ENCODE measurements at places on chromosomes 7 and 10.
A peak's percentile ranks its signal among the peaks of the same experiment; 100 is the strongest.

DNA sequence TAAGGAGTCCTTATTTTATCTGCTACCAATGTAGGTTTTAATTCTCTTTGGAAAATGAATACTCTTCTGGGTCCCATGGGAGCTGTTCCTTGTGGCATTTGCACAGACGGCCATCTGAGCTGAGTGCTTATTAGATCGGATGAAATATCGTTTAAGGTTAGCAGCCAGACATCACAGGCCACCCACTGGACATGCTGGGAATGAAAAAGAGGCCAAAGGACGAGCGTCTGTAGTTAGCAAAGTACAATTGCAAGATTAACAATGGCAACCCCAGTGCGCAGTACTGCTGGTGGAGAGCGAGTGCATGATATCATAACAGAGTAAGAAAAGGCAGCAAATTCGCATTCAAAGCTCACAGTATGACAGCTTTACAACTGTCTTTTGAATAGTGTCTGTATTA, 28.3 kb upstream of the CREB5 start:
- no peak for DNase-seq

DNA sequence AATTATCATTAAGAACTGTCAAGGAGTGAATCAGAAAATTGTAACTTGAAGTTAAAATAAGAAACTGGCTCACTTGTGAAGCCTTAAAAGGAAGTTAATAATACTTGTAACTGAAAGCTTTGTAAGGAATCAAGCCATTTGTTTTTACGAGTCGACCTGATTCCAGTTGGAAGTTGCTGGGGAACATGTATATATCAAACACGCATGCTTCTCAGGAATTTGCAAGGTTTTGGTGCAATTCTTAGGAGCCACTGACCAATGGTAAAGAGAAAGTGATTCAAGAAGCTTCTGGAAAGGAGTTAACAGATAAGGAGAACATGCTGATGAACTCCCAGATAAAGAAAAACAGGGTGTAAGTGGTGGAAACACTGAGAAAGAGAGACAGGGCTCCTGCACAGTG, 56.4 kb downstream of the ETV1 start:
- no peak for DNase-seq

GRCh38 chr10:102682981-102683380, 31.2 kb downstream of the ARL3 start:
- DNase-seq: no peak

DNA sequence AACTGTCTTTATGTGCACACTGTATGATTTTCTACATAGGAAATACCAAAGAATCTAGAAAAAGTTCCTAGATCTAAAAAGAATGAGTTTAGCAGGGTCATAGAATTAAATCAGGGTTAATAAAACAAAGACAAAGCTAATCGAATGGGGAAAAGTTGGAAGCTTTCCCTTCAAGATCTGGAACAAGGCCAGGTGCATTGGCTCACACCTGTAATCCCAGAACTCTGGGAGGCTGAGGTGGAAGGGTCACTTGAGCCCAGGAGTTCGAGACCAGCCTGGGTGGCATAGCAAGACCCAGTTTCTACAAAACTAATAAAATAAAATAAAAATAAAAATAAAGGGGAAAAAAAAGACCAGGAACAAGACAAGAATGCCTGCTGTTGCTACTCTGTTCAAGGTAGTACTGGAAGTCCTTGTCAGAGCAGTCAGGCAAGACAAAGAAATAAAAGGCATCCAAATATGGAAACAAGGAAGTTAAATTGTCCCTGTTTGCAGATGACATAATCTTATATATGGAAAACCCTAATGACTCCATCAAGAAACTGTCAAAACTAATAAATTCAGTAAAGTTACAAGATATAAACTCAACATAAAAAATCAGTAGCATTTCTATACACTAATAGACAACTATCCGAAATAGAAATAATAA, 76.1 kb upstream of the RHEB start:
- DNase-seq: no peak

DNA sequence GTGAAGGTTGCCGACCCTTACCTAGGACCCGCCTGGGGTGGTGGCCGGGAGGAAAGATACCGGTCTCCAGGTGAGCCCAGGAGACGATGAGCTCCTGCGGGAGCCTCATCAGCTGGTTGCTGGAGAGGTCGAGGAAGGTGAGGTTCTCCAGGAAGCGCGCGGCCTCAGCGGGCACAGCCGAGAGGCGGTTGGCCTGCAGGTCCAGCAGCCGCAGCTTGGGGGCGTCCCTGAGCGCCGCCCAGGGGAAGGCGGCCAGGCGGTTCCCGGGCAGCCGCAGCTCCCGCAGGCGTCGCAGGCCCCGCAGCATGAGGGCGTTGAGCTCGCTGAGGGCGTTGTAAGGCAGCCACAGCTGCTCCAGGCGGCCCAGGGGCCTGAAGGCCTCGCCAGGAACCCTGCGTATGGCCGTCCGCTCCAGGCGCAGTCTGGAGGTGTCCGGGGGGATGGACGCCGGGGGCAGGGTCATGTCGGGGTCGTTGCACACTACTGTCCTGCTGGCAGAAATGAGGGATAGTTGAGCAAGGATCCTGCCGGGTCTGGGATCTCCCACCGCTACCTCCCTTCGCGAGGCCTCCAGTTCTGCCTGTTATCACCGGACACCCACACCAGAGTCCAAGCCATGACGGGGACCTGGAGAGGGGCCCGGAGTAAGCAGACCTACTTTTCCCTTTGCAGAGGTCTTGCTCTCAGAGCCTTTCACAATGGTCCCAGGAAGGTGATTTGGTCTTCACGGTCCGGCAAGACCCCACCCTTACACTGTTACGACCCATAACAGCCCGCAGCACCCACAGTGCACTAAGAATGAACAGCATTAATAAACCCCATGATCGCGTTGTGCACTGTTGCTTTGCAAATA, 3.9 kb downstream of the LRIT1 start:
- DNase-seq: no peak

GRCh38 chr7:134991469-134992339, 5.4 kb downstream of the AGBL3 start:
- no peak for DNase-seq

DNA sequence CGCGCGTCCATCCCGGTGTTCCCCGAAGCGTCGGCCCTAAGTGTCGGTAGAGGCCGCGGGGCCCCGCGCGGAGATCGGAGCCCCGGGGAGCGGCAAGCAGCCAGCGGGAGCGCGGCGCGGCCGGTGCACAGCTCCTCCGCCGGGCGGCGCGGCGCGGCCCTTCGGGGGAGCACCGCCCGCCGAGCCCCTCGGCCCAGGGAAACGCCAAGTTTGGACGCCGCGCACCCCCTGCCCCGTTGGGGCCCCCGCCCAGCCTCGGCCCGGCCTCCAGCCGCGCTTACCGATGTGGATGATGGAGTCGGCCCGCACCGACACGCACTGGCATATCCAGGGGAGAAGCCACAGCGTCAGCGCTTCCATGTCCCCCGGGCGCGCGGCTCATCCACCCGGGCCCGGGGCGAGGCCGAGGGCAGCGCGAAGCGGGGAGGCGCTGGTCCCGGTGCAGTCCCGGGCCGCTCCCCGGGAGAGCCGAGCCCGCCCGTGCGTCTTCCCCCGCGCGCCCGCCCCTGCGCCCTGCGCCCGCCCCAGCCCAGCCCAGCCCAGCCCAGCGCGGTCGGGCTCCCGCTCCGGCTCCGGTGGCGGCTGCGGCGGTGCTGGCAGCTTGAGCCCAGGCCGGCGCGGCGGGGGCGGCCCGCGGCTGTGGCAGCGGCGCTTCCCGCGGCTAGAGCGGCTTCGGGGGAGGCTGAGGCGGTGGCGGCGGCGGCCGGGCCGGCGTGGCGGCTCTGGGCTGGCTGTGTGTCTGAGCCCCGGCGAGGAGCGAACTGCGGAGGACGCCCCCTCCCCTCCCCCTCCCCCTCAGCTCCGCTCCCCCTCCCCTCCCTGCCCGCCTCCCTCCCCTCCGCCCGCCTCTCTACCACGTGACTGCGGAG, at the start of gene GRID1:
Gene GRID1 (minus strand): TSS at position 763 of the 869 bp plus-strand sequence.
- DNase-seq: no peak

- no peak for DNase-seq
These were observed 5.1 kb downstream of the PRLHR start for GRCh38 chr10:118590334-118590733.

DNA sequence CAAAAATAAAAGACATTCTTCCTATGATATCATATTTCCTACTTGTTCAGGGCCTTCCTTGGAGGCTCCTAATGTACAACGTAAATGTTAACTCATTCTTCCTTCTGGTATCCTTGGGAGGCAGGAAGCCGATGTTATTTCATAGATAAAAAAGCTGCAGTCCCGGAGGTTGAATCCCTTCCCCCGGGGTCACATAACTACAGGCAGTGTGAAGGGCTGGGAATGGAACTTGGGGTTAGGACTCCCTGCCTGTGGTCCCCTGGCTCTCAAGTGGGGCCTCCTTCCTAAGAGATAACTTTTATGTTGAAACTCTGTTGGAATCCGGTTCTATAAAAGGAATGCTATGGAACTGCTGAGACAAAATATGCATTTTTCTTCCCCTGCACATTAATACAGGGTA, 14.9 kb upstream of the CCDC3 start:
- DNase-seq: no peak

GRCh38 chr7:156614434-156615264, 25.9 kb upstream of the RNF32 start:
- DNase-seq: no peak

DNA sequence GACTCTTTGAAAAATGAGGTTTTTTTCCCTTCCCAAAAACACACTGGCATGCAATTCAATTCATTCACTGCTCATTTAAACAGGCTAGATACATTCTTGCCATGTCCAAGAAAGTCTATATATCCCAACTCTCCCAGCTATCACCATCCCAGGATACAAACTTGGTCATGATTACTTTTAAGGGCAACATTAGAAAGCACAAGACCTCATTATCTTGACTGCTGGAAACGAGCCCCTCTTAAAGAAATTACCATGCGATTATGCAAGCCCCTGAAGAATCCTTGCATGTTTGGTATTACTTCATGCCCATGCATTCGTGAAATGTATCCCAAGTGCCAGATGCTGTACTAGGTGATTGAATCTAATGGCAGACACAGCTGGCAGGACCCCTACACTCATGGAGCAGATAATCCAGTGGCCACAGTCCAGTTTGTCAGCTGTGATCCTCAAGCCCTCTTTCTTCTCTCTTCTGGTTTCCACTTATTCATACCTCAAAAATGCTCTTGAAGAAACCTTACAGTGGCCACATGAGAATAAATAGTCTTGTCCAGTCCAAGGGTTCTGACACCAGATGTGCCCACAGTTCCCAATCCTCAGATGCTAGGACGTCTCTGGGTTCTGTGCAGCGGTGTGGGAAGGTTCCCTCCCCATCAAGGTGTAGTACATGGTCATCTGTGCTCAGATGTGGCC, 103.7 kb upstream of the HABP2 start:
- no peak for DNase-seq

GRCh38 chr10:98033515-98033914, 3.1 kb upstream of the CRTAC1 start:
- DNase-seq: no peak

GRCh38 chr7:30465046-30465810, 13.4 kb downstream of the NOD1 start:
- DNase-seq: no peak

GRCh38 chr7:95011146-95011928, 103.9 kb downstream of the PPP1R9A start:
- no peak for DNase-seq

DNA sequence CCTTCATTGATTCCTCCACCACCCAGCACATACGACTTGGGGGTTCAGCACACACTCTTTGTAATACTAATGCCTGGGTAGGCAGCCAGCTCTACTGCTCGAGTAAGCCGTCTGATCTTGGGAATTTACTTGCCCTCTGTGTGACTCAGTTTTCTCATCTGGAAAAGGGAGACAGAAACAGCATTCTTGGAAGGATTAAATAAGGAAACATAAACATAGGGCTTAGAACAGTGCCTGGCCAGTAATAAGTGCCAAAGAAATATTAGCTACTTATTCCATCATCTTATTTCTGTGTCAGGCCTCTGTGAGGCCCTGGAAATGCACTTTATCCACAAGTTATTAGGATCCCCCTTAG, 130.1 kb downstream of the TNS3 start:
- DNase-seq: no peak

GRCh38 chr7:127764681-127765080, 112.7 kb downstream of the SND1 start:
- DNase-seq: no peak

GRCh38 chr10:74824900-74825370, 1.5 kb upstream of the KAT6B start:
- peak; percentile 41 for DNase-seq

GRCh38 chr10:22329150-22329549, 8.3 kb downstream of the BMI1 start:
- DNase-seq: no peak

DNA sequence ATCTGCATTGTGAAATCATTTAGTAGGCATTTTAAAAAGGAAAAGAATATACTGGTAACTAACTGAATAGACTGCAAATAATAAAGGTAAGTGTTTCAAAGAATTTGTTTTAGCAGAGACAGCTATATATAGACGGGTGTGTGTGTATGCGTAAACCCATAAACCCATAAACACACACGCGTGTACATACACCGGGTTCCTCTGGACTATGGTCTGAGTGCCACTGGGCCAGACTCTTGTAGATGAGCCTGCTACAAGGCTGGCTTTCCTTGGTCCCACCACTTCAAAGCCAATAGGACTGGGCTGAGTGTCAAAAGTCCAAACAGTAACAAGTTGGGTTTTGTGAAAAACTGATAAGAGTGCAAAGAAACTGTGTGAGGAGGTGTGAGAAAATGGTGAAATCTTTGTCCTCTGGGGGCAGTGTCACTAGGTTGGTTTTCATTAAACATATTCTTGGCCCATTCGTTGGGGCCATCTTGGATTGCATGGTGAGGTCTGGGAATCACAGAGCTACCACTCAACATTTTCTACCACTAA, 39.8 kb downstream of the GNA12 start:
- no peak for DNase-seq

- DNase-seq: no peak
These were observed 132.6 kb downstream of the EVX1 start for GRCh38 chr7:27374958-27375841.

GRCh38 chr10:13758312-13758711, 171.5 kb downstream of the PRPF18 start:
- no peak for DNase-seq

DNA sequence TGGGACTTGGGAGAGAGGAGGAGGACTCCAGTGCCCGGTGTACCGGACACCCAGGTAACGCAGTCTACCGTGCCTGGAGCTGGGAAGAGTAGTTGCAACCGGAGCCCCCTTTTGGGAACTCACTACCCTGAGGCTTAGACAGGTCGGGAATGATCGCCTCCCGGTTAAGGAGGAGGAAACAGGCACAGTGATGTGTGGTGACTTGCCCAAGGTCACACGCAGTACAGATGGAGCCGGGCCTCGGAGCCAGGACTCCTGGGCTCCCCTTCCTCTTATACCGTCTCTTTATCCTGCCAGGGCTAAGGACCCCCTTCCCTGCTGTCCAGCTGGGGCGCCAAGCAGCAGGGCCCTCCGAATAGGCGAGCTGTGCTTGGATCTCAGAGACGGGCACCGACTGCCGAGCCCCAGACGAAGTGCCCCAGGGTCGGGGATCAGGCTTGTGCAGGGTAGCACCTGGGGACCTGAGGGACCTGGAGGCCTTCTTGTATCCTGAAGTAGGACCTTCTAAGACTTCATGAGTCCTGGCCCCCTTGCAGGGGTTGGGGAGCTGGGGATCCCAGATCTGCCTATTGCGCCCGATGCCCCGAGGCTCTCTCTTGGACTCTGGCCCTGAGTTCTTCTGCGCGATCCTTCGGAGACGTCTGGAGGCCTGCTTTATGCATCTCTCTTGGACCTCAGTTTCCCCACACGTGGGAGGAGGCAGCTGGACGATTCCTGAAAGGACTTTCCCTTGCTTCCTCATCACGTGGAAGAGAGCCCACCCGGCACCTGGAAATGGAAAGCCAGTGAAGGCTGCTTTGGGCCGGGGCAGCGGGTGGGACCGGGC, 767 bp upstream of the CYP26A1 start:
- no peak for DNase-seq
